ENCODE measurements at places on chromosomes 2 and 18. TPM values are rescaled to one million over a fixed set of nuclear protein-coding genes. Genes with fewer than 3 reads are reported as not detected.

KCNS3 gene
- 2.6 TPM for total RNA-seq

SRBD1 gene
- 16.3 TPM for total RNA-seq

DNA sequence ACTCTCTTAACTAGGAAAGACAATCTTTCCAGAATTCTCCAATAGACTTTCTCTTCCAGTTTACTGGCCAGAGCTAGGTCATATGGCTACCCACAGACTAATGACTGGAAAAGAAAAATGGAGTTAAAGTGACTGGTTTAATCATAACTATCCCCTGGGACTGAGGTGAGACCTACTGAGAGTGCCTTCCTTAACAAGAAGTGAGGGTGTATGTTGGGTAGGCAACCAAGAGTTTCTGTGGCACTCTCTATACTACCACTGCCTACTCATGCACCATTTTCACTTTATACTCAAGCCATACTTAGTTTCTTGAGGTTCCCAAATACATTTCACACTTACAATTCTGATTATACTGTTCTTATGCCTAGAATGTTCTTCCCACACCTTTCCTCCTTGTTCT, 6.9 kb upstream of the GFPT1 start:
- DNase-seq = no peak

ANKRD23 gene
- total RNA-seq = 0.46 TPM

DNA sequence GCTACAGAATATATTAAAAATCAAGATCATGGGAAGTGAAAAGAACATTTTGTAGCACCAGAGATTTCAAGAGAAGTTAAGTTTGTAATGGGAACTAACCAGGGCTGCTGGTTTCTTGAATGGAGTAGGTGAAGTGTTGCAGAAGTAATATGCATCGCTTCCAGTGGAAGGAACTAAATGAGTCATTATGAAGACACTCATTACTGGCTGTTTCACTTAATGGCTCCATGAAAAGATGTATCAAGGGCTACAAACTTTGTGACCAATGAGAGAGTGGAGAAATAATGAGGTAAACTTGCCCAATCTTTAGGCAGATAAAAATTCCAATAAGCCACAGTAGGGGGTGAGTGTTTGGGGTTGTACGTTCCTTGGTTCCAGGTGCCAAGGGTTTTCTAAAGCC, 380.4 kb upstream of the POU3F3 start:
- no peak for DNase-seq

GRCh38 chr2:40510304-40510703, 58.4 kb upstream of the SLC8A1 start:
- no peak for DNase-seq

GRCh38 chr2:241267249-241268067, 48.0 kb downstream of the HDLBP start:
- no peak for DNase-seq

GRCh38 chr2:3535794-3536681, 16.7 kb upstream of the ADI1 start:
- DNase-seq = peak; percentile 49

LYG1 gene
- total RNA-seq = 0.39 TPM

DNA sequence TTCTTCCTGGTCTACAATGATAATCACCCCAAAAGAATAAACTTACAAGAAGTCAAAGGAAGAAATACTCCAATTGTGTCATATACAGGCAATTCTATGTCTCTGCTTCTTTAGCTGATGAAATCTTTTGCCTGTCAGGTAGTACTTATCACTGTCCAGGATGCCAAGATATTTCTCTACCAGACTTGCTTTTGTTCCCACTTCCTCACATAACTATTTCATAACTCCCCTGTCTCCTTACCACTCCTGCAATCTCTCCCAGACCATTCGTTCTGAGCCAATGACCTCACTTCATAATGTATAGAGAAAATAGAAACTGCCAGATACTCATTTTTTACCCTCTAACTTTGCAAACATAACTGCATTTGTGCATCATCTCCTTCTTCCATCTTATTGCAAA, 39.1 kb downstream of the HNMT start:
- DNase-seq = no peak

SESTD1 gene
- total RNA-seq = 39.4 TPM

DNA sequence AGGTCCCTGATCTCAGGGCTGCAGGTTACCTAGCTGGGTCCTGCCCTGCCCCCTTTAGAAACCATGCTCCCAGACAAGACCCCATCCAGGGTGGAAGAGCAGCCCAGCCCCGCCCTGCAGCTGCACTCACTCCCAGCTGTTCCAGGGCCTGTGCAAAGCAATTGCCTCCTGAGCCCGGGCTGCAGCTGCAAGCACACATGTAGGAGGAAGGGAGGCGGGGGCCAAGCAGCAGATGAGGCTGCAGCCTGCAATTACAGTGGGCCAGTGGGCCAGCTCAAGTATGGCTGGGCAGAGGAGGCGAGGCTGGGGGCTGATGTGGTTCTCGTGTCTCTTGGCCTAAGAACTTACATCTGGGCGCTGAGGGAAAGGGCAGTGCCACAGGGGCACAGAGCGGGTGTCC, 65.4 kb upstream of the TUBA3E start:
- DNase-seq = no peak

- DNase-seq = no peak
These were observed 140.9 kb upstream of the B3GNT2 start for GRCh38 chr2:62054916-62055450.

- DNase-seq = no peak
These were observed 239.5 kb downstream of the CNTNAP5 start for GRCh38 chr2:124264551-124265091.

GULP1 gene
- total RNA-seq = 32.2 TPM

- no peak for DNase-seq
These were observed 205.1 kb downstream of the TNS1 start for GRCh38 chr2:217797661-217798069.

- DNase-seq = no peak
These were observed 33.9 kb upstream of the GLS start for GRCh38 chr2:190846746-190847145.

DNA sequence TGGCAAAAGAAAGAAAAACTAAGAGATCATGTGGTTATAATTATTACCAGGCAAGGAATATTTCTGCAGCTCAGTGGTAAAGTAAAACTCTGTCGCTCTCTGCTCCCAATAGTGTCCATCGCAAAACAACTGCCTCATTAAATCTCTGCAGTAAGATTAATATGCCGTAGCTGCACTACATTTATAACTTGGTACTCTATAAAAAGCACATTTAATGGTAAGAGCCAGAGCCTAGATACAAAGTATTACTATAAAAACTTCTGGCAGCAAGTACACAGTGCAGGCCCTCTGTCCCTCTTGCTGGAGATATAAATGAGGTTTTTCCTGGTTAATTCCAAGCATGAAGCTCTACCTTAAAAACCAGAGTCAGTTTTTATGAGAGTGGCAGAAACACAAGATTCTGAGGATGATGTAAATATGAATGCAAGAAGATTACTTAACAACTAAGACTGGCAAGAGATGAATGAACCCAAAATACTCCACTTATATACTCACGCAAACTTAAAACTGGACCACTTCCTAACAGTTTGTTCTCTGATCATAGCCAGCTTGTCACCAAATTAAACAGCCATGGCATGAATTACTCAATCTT, 25.5 kb downstream of the ZNF521 start:
- no peak for DNase-seq
